ENCODE measurements at places on chromosomes 7 and 10.
A peak's percentile ranks its signal among the peaks of the same experiment; 100 is the strongest.

GRCh38 chr7:2399848-2400587 lies 3.4 kb upstream of the CHST12 start:
- peak; percentile 53 for DNase-seq

DNA sequence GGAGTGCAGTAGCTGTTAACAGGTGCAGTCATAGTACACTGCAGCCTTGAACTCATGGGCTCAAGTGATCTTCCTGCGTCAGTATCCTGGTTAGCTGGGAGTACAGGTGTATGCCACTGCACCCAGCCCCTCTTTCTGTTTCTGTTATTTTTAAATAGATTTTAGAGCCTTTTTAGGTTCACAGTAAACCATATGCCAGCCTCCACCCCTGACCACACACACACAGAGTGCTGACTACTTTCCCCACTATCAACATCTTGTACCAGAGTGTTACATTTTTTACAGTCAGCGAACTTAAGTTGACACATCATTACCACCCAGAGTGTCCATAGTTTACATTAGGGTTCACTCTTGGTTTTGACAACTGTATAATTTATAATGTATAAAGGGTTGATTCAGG lies 32.1 kb downstream of the MARCHF5 start:
- no peak for DNase-seq

DNA sequence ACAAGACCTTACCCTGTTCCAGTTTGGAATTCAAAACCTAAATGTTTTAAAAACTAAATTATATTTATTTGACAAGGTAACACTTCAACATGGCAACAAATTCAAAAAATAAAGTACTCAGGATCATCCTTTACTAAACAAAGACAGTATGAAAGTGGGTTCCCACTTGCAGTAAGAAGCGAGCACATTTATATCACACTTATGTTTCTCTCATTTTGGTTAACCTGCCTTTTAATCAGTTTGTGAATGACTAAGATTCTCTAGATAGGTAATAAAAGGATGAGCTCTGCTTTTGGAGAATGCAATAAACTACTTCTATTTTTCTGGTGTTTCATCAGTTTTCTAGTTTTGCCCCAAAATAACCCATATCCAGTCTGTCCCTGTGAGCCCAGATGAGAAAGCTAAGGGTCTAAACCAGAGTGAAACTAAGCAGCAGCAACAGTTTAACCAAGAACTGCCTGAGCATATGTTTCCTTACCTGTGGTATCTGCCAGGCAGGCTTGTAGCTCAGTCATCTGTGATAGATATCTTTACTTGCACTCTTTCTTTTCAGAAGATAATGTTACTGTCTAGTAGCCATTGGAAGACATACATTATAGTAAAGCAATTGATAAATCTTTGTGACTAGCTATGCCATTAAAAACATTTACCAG lies 64.1 kb downstream of the ABLIM1 start:
- DNase-seq: no peak

DNA sequence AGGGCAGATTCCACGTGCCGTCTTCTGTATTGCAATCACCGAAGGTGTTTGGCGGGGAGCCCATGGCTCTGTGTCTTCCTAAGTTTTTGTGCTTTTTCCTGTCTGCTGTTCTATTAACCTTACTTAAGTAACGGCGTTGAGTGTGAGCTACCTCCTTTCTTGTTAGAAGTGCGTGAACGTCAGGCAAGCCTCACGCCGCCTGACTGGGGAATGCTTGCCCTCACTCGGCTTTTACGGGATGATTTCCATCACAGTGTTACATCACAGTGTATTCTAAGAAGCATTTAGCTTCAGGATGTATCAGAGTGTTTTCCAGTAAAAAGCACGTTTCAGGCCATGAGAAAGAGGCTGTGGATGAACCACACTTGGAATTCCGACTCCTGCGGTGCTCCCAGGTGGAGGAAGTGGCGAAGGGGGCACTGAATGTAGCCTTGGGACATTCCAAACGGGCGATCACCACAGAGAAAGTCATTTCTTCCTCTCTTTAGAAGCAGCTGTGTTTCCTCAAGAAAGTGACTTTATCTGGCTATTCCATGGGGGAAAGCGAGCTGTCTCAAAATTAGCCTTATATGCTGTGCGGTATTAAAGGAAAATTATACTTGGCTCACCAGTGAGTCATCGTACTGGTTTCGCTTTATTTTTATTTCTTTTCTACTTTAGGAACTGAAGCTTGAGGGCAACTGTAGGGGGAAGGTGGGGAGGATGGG lies 290.7 kb downstream of the KLF6 start:
- DNase-seq: no peak

GRCh38 chr10:121216721-121217181 lies 365.6 kb downstream of the WDR11 start:
- peak; percentile 96 for DNase-seq

GRCh38 chr10:90787393-90788198 lies 70.2 kb downstream of the HTR7 start:
- DNase-seq: no peak

DNA sequence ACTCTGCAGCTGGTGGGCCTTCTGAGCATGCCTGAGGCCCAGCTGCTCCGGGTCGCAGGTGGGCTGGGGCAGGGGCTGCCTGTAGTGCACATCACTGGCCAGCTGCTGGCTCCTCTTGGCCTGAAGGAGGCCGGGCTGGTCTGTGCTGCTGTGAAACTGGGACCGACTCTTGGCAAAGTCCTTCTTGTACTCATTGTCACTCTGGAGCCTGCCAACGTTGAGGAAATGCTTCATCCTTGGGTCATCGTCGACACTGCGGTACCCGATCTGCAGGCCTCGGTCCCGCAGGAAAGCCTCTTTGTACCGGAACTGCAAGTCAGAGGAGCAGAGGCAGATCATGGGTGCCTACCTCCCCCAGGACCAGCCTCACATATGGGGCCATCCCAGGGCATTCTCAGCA lies 37.7 kb downstream of the HABP2 start:
- DNase-seq: no peak

GRCh38 chr10:8245814-8246142 lies 191.3 kb downstream of the GATA3 start:
- DNase-seq: no peak

DNA sequence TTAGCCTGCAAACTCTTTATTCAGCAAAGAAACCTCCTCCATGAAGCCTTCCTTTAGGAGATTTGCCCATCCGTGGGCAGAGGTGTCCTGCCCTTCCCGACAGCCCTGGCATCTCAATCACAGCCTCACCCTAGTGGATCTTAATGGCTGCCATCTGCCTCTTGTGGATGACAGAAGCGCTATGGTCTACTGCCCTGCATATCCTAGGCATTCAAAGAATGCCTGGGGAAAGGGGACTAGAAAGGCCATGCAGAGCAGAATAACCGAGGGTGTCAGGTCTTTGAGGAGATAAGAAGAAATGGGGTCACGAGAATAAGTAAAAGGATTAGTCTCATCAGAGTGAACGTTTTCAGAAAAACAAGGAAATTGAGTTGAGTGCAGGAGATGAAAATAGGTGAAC lies 57.7 kb upstream of the SPOCK2 start:
- no peak for DNase-seq

Data from posterior cingulate gyrus (tissue), 11 donors.